ENCODE measurements at places on chromosomes 2 and 18.

- no peak for DNase-seq
Observed at GRCh38 chr2:17791121-17791816, 25.0 kb upstream of the MSGN1 start.

DNA sequence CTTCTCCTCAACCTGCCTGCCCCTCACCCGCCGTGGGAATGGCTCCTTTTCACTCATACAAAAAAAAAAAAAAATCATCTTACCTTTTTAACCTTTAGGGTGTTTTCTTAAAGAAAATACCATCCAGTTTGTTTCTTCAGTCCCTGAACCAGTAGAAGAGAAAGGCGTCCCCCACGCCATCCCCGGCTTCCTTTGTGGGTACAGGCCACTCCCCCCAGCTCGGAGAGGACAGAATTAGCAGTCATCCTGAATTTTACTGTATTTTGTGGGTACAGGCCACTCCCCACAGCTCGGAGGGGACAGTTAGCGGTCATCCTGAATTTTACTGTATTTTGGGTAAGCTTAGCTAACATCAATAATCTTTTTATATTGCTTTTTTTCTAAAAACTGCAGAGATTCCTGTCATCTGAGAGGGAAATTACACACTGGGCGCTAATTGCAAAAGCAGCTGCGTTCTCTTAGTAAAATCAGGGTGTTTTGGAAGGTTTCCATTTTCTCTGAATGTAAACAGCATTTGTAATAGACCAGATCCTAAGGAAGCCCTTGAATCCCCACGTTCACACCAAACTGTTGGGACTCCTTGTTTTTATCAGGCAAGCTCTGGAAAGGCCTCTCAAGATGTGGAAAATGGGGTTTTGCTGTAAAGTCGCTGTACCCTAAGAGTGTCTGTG is 72.5 kb downstream of the NFATC1 start:
- no peak for DNase-seq

GRCh38 chr18:46296656-46297055 is 192.5 kb downstream of the HAUS1 start:
- DNase-seq: peak; percentile 16

- no peak for DNase-seq
Observed at GRCh38 chr18:55284614-55285013, 303.4 kb downstream of the TCF4 start.

DNA sequence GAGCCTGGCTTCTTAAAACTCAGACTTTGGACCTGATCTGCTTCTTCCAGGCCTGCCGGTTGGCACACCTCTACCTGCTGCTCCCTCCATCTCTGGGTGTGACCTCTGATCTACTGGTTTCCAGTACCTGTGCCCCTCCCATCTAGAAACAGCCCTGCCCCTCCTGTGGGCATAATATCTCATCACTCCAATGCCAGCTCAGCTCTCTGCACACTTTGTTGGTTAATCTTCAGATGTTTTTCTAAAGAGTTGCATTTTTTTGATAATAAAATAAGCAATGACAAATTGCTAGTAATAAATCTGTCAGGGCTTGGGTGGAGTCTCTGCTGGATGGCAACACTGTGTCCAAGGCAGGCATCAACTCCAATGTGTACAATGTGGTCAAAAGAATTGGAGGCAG is 89.6 kb upstream of the PPP1CB start:
- no peak for DNase-seq

All from D341Med (cell line).